ENCODE measurements at places on chromosomes 2 and 18. TPM values are rescaled to one million over a fixed set of nuclear protein-coding genes. Genes with fewer than 3 reads are reported as not detected.

Gene RNF144A
- 9.9 TPM for total RNA-seq

Gene STRN
- total RNA-seq, result 10.9 TPM

Gene MDH1B
- total RNA-seq, result 1.6 TPM

Gene UGT1A3
- total RNA-seq, result 0.13 TPM

Gene BOK
- total RNA-seq, result 27.7 TPM

Gene BOLL
- not detected for total RNA-seq

Gene DSC1
- total RNA-seq, result not detected

Gene DAPL1
- not detected for total RNA-seq

Gene ZNF521
- total RNA-seq, result not detected

Gene ACVR1C
- not detected for total RNA-seq

Gene MLPH
- 270 TPM for total RNA-seq

Gene PCARE
- total RNA-seq, result not detected

Gene SERPINB10
- total RNA-seq, result not detected

Gene TTC31
- 14.4 TPM for total RNA-seq

Gene QPCT
- total RNA-seq, result 21.3 TPM

Gene NOSTRIN
- total RNA-seq, result 2.7 TPM

Gene UGT1A5
- 0.13 TPM for total RNA-seq

Gene IL1B
- total RNA-seq, result 0.26 TPM

Gene CWC22
- 9.8 TPM for total RNA-seq

Gene RPE
- 60.0 TPM for total RNA-seq

Gene IL36G
- not detected for total RNA-seq

Gene AQP4
- not detected for total RNA-seq

Gene PLCL1
- not detected for total RNA-seq

Gene RGPD4
- 0.06 TPM for total RNA-seq

Gene CHPF
- 21.8 TPM for total RNA-seq

Gene TMEM37
- 1.5 TPM for total RNA-seq
